ENCODE measurements at places on chromosomes 1 and 21.

DNA sequence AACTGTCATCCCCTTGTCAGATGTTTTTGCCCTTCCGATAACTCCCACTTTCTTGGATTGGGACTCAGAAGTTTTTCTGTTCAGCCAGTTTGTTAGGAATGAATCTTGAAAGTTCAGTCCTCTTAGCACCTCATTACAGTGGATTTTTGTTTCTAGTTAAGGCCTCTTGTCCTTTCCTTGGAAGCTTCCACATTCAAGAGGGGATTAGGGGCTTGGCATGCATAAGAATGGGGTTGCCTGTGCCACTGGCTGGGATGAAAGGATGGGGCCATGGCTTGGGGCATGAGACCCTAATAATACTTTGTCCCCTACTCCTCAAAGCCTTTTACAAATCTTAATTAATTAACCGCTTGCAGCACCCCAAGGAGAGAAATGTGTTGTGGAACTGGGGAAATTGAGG lies 2.4 kb upstream of the DHDDS start:
- no peak for DNase-seq

DNA sequence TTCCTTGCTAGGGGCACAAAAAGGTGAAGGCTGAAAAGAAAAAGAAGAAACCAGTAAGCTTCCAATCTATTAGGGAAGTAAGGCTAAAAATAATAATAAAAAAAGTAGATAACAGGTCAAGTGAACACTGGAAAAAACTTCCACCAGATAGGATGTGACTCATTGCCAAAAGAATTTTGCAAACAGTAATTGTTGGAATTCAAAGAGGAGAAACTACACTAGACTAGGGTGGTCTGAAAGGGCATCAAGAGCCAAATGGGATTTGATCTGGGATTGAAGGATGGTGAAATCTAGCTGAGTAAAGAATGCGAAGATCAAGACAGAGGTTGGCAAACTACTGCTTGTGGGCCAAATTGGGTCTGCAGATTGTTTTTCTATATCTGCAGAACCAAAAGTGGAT lies 6.0 kb upstream of the ST6GALNAC3 start:
- no peak for DNase-seq

GRCh38 chr1:222233444-222234158 lies 314.3 kb downstream of the HHIPL2 start:
- DNase-seq: no peak

DNA sequence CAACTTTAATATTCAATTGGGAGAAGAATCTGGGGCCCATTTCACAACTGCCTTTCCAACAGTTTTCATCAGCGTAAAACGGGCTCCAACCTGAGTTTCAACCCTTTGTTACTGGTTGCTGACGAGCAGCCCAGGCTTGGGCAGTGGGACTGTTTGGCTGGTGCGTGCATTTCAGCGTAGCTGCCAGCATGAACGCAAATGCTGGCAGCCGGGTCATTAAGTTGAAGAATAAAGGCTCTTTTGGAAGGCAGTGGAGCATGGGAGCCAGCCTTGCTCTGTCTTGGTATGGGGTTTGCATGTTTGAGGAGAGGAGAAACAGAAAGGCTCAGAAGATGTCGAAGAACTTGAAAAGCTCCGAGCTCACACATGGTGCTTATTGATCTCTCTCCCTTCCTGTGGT lies 40.7 kb downstream of the WDR3 start:
- DNase-seq: no peak

DNA sequence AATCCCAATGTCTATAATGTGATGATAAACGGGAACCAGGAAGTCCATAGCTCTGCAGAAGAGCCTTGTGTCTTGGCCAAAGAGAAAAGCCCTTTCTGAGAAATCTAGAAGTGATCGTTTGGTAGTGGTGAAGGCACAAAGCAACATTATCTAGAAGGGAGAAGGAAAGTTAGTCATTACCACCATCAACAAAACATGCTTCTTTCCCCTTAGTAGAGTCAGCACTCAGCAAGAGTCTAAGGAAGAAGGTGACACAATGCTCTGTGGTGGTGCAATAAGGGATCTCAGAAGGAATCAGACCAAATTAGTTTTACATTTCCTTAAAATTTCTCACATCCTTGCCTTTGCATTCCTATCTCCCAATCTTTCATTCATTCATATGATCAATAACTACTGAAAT lies 134.4 kb upstream of the PRDX6 start:
- no peak for DNase-seq

GRCh38 chr1:109365642-109366204 lies 32.0 kb downstream of the SORT1 start:
- DNase-seq: no peak

GRCh38 chr1:184698969-184699368 lies 55.7 kb downstream of the EDEM3 start:
- no peak for DNase-seq

DNA sequence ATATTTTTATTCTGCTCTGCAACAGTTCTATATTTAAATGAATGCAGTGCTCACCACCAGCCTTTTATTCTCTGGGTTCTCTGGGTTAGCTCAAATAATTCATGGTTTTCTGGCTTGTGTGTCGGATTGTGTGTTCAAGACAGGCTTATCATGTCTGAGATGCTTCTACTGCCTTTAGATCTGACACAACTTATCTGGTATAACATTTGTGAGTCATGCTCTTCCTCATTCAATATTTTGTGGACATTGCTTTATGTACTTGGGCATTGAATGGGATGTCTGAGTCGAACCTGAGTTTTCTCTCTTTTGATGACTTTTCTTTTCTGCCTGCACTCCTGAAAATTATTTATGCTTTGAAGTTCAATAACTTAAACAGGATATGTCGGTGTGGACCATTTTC lies 17.6 kb upstream of the PKP1 start:
- DNase-seq: no peak

GRCh38 chr1:54135436-54136120 lies 17.2 kb downstream of the CDCP2 start:
- DNase-seq: no peak

DNA sequence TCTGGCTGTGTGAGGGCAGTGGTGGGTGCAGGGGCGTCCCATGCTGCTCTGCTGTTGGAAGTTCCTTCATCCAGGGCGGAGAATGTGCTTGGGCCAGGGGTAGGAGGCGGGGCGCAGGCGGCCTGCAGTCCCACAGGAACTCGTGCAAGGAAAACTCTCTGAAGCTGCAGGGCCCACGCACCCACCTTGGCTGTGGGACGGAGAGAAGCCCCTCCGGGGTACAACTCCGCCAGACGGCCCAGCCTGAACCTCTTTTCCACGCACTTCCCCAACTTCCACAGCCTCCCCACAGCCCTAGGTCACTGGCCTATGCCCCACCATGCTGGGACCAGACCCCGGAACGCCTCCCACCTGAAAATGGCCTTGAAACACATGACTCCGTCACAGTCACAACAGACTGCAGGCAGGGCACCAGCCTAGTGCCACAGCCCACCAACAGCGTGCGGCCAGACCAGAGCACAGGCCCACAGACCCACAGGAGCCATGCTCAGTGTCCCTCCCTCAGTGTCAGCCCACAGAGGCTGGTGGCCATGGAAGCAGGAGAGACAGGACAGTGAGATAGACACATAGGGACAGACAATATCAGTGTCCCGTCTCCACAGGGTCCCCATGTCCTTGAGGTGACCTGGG lies 47.8 kb downstream of the WNT9A start:
- no peak for DNase-seq

GRCh38 chr1:210558302-210558701 lies 229.6 kb downstream of the HHAT start:
- no peak for DNase-seq

DNA sequence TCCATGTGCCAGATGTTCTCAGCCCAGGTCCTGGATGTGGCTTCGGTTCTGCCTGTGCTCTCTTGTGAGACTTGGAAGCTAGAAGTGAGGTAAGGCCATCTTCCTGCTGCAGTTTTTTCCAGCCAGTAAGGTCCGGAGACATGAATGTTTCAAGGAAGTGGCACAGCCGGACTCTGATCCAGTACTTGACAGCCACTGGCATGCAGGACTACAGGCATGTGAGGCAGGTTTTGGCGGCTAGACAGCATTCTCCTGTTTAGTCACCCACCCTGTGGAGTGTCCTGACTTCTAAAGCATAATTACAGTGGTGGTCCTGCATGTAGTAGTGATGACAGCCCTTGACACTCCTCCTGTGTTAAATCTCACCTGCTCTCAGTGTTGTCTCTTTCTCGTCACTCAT lies 72.3 kb downstream of the TNFSF4 start:
- no peak for DNase-seq

All from activated CD4-positive, alpha-beta T cell treated with anti-CD3 and anti-CD28 coated beads, Interleukin-2, amount 50 U/mL, for 1 hour (primary cell).